ENCODE measurements at places on chromosomes 3 and 15.

- DNase-seq, result no peak
Observed at GRCh38 chr3:50657816-50658215, 16.9 kb upstream of the DOCK3 start.

DNA sequence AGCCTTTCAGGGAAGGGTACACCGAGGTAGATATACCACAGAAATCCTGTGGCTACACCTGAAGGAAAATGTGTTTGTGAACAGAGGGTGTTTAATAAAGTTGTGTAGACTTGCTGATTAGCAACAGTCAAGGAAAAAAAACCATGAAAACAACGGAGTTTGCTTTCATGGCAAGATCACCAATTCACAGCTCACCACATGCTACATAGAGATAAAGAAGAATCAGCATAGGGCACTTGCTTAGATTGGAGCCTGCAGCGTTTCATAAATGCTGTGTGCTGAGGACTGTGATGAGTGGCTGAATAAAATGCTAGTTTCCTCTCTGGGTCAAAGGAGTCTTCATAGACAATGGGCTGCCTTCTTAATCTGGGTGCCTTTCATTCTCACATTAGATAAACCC is 257.6 kb downstream of the SLC9A9 start:
- no peak for DNase-seq

DNA sequence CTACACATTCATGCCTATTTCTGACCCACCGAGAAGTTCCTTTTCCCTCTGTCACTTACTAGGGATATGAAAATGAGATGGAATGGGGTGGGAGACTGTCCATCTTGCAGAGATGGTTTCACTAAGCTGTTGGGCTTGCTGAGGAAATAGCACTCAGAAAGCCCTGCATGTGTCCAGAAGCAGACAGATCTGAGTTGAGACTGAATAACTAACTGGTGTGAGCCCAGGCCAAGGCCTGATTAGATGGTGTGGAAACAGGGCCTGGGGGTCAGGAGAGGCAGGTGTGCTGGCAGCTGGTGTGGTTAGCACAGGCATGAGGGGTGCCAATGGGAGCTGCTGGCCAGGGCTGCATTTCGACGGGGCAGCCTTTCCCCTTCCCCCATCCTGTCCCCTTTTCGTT is 72.1 kb downstream of the CLSTN2 start:
- no peak for DNase-seq

GRCh38 chr3:193452338-193452737 is 73.8 kb upstream of the ATP13A5 start:
- DNase-seq, result no peak

DNA sequence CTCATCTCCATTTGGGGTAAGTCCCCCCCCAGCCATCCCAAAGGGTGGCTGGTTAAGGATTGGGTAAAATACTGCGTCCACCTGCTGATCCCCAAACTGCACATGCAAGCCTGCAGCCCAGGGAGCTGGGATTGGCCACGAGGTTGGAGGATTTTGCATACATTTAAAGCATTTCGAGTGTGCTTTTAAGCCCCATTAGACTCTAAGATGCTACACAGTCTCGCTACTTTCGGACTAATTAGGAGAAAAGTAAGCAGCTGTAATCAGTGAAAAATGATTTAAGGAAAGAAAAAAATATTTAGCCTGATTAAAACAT is 23.9 kb downstream of the SLC6A6 start:
- DNase-seq, result no peak
